ENCODE measurements at places on chromosomes 4 and X.
A peak's percentile ranks its signal among the peaks of the same experiment; 100 is the strongest.

DNA sequence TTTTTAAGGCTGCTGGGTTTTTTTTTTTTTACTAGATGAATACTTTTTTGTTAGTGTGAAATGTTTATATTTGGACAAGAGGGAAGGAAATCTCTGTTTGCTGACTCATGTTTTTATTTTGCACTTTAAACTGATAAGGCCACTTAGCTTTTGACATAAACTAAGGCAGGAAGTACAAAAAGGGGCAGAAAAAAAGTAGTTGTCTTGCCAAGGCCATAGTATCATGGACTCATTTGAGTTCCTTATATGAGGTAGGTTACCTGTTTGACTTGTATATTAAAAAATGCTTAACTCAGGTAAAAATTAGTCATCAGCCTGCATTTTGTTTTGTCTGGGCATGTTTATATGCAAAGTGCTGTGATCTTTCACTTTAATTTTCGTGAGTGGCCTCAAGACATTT is 26.0 kb downstream of the SMAD1 start:
- DNase-seq: peak; percentile 12

DNA sequence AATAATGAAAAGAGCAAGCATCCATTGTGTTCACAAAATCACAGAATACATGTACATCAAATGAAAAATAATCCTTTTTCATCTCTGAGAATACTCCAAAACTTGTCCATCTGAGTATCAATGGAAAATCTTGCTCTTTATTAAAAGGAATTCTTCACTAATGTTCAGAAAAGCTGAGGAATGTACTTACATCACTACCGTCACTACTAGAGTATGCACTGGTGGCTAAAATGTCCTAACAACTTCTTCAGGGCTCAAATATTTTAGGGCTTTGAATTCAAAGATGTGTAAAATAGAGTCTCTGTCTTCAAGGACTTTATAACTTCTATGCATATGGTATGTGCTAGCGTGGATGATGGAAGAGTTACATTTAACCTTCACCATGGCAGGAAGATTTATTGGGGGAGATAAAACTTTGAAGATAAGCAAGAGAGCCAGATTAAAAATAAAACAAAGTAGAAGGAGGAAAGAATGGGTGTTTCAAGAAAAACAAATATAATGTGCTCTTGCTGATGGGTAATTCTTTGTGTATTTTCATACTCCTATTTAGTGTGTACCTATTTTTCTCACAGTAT is 55.1 kb downstream of the DMD start:
- no peak for DNase-seq

DNA sequence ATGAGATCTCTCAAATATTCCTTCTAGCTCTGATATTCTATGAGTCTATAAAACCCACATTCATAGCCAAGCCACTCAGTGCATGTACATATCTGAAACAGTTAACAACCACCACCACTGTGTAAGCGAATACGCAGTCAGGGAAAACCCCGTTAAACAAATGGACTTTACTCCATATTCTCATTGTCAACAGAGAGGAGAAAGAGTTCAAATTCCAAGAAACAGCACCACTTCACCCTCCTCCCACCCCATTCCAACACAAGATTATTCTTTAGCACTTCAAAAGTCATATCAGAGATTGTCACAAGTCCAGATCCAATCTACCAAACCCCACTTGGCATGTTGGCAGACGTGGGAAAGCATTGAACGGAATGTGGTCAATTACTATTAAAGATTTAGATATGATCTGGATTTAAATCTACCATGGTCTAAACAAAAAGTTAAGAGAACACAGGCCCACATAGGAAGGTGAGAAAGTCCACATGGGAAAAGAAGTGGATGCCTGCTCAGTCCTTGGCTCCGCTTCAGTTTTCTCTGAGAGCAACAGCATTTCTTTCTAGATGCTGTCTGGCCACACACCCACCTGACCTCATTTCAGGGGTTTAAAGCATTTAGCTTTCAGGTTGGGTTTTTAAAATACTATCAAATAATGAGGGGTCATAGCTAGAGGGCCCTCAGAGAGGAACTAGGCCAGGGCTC is 39.8 kb upstream of the KLHL13 start:
- no peak for DNase-seq

- no peak for DNase-seq
Measured at GRCh38 chr4:69730002-69730401, 30.4 kb downstream of the SULT1B1 start.

GRCh38 chr4:119626943-119627266 is 1.7 kb downstream of the PDE5A start:
- DNase-seq: no peak

DNA sequence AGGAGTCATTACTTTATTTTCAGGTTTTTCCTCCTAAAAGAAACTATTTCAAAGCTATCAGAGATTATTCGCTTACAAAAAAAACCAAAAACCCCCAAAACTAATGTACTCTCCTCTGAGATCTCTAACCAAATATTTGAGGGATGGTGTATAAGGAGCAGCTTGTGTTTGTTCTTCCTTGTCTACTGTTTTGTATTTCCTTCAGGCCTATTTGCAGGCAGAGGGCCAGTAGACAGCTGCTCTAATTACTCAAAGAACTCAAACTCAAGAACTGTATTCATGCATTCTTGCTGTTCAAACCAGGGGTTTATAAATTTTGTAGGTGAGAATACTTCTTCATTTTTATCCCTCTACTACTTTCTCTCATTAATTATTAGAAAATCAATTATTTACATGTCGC is 51.3 kb downstream of the SH3RF1 start:
- DNase-seq: no peak

GRCh38 chr4:154067786-154068185 is 278.9 kb upstream of the SFRP2 start:
- DNase-seq: no peak

DNA sequence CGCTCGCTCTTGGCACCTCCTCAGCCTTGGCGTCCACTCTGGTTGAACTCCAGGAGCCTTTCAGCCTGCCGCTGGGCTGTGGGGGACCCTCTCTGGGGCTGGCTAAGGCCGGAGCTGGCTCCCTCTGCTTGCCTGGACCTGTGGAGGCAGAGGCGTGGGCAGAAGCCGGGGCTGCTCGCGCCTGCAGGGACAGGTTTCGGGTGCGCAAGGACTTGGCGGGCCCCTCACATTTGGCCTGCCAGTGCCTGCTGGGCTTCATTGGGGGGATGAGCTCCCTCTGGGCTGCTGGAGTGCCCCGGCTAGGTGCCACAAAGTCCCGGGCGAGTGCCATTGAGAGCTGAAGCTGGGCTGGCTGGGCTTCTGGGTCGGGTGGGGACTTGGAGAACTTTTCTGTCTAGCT is 371.7 kb downstream of the FAM133A start:
- DNase-seq: no peak

DNA sequence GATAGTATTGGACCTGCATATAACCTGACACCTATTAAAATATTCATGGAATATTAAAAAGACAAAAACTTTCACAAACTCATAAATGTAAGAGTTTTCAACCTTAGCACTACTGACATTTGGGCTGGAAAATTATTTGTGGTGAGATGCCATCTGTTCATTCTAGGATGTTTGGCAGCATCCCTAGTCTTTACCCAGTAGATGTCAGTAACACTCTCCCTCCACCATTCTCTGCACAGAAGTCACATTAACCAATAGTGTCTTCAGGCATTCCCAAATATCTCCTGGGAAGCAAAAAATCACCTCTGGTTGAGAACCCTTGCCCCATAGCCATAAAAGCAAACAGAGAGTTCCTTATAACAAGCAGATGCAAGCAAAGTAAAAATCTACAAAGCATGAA is 41.4 kb upstream of the NDST4 start:
- DNase-seq: peak; percentile 60

- DNase-seq: no peak
Measured at GRCh38 chrX:25290132-25290531, 274.4 kb upstream of the ARX start.

- peak; percentile 43 for DNase-seq
Measured at GRCh38 chrX:40008791-40009461, 88.8 kb downstream of the BCOR start.

DNA sequence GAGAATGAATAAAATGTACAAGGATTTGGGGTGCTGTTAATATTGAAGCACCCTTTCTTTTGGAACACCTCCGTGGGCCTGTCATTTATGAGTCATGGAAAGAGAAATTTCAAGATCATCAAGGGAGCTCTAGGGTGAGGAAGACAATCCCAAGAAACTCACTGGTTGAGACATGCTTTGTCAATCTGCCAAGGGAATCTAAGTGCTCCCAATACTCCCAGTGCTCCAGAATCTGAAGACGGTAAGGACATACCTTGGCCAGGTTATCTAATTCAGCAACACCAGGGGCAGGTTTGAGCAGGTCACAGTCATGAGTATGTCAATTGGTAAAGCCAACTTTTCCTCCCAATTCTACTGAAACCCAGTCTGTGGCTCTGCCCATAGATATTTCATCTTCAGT is 556.4 kb upstream of the CPEB2 start:
- DNase-seq: no peak

- peak; percentile 49 for DNase-seq
Measured at GRCh38 chr4:20393486-20394100, 141.9 kb downstream of the SLIT2 start.

DNA sequence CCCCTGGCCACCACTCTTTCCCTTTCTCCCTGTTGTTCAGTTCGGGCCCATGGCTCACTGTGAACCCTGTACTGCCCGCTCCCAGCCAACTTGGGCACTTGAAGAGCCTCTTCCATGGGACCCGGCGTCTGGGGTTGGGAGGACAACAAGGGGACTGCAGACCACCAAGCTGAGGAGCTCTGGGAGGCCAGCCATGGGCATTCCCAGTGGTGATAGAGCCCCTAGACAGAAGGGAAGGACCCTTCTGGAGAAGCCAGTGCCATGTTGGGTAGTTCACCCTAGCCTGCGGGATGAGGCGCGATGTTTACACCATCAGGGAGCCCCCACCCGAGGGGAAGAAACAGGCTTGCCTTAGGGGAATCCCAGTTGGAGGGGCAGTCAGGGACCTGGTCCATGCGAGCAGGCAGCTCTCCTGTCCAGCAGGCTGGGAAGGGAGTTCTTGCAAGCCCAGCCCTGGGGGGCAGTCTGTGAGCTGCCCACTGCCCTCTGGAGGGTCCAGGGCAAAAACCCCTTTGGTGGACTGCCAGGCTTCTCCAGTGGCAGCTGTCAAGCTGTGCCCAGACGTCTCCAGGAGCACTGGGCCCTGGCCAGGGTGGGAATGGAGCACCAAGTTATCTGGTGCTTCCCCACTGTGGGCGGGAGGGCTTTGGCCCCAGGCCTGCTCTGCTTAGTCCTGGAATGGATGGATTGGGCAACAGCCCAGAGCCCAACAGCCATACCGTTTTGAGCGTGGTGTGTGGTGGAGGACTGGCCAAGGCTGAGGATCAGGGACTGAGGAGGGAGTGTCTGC is 23.7 kb upstream of the UBA1 start:
- peak; percentile 53 for DNase-seq

DNA sequence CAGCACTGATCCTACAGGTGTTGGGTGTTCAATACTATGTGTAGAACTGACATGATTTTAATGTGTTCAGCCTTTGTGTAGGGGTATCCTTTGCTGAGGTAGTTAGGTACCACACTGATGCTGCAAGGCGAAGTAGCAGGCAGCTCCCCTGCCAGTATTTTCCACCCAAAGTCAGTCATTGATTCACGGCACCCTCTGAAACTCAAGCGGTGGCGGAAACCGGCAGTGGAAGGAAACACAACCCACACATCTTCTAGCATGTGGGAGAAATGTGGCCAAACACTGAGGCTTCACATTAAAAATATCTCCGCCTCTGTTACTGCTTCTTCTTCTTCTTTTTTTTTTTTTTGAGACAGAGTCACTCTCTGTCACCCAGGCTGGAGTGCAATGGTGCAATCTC is 126.3 kb downstream of the AASDH start:
- DNase-seq: no peak

DNA sequence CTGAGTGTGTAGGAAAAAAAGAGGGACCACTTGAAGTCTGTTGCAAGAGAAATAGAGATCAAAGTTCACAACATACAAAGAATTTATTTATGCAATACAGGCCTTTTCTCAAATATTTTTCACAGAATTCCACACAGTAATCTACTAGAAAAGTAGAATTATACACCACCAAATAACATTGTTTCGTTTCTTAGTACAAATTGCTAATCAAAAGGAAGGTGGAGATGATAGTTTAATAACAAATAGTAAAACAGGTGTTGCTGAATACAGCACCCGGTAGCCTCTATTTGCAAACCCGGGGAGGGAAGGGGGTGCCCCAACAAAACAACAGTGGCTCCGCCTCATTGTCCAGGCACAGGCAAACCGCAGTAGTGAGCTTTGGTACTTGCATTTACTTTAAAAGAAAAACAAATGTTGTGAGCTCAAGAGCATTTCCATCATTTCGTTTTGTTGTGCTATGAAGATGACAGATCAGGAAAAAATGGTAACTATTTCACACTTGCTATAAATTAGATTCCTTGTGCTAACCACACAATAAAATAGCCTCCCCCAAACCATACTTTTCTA is 186.4 kb downstream of the DCLK2 start:
- DNase-seq: peak; percentile 7

DNA sequence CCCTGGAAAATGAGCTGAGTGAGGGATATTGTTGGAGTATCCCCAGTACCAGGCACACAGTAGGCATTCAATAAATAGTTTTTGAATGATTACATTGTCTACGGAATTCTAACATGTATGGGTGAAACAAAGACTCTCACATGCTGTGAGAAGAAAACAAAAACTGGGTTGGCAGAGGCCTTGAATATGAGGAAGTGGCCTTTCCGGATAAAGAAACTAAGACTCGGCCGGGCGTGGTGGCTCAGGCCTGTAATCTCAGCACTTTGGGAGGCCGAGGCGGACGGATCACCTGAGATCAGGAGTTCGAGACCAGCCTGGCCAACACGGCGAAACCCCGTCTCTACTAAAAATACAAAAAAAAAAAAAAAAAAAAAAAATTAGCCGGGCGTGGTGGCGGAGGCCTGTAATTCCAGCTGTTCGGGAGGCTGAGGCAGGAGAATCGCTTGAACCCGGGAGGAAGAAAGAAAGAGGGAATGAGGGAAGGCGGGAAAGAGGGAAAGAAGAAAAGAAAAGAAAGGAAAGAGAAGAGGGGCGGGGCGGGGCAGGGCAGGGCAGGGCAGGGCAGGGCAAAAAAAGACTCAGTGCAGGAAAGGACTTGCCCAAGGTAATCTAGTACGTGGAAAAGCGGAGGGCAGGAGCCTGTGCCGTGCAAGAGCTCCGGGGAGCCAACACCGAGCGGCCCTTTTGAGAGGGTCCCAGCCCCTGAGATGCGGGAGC is 689 bp upstream of the TMA16 start:
- DNase-seq: peak; percentile 4

DNA sequence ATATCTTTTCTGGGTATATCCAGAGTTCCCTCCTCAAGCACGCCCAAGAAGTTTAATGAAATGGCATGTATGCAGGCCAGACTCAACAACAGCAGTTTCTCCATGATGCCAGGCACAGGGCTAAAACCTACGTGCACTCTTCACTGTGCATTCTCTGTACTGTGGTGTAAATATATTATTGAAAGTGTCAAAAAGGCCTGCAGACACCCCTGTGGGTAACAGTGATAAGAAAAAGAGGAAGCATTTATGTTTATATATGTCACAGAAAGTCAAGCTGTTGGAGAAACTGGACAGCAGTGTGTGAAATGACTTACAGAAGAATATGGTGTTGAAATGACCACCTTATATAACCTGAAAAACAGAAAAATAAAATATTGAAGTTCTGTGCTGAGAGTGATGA is 29.6 kb upstream of the DCAF8L1 start:
- no peak for DNase-seq
